ENCODE measurements at places on chromosomes 11 and 22.

DNA sequence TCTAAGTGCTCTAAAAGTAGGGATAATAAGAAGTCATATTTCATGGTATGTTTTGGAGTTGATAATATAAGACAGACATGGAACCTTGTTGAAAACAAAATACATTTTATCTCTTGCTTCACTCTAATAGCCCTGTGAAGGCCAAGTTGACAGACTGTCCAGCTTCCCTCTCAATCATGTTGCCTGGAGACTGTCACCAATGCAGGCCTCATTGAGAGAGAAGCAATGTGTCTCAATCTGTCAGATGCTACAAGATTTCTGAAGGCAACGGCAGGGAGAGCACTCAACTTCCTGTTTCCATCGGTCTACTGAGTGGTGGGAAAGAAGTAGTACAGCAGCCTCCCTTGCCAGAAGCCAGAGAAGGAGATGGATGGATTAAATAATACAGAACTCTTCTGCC is 23.6 kb upstream of the FJX1 start:
- DNase-seq = no peak

DNA sequence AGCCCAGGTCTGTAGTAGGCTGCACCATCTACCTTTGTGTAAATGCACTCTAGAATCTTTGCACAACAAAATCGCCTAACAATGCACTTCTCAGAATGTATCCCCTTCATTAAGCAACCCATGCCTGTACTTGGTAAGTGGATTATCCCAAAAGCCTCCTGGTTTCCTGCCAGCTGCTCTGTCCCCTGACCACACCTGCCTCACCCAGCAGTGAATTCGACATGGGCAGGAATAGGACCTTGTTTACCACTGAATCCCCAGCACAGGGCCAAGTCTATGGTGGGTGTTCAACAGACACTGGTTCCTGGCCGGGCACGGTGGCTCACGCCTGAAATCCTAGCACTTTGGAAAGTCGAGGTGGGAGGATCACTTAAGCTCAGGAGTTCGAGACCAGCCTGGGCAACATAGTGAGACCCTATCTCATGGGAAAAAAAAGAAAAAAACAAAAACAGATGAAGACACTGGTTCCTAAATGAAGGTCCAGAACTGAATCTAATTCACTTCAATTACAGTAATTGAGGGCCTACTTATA is 5.1 kb upstream of the SYCE3 start:
- DNase-seq = no peak

DNA sequence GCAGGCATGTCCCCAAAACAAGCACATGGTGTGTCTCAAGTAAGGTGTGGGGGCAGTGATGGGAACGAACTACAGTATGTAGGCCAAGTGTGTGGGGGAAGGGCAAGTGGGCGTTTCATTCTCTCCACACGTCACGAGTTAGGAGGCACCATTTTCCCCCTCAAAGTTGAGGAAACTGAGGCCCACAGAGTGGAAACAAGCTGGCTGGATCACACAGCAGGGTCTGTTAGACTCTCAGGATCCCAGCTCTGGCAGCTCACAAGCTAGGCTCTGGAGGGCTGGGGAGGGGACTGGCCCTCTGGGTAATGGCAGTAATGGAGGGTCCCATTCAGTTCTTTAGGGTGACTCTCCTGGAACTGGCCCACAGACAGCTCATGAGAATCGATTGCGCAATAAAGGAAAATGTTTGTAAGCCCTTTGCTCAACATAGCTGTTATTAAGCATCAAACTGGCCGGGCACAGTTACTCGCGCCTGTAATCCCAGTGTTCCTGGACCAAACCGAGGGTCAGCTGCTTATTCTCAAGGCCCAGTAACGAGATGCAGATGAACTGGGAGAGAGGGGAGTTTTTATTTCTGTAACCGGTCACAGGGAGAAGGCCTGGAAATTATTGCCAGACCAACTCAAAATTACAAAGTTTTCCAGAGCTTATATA is 24.1 kb upstream of the TUB start:
- no peak for DNase-seq

GRCh38 chr22:46625113-46625842 is 5.1 kb downstream of the GRAMD4 start:
- DNase-seq = no peak

- DNase-seq = no peak
These were observed 56.2 kb downstream of the RASSF10 start for GRCh38 chr11:13065200-13065787.

Measured in WERI-Rb-1 (cell line).